CD8-positive, alpha-beta T cell (primary cell): ENCODE measurements at places on chromosomes 6 and 20. TPM values are rescaled to one million over a fixed set of nuclear protein-coding genes. Genes with fewer than 3 reads are reported as not detected.
A peak's percentile ranks its signal among the peaks of the same experiment; 100 is the strongest.

Gene PBOV1
- total RNA-seq: not detected

Gene COL21A1
- total RNA-seq: not detected

Gene SNHG17
- total RNA-seq: 128 TPM

Gene RMND1
- total RNA-seq: 6.3 TPM

Gene MACROD2
- total RNA-seq: 0.28 TPM

Gene PRDM13
- not detected for total RNA-seq

Gene GMPR
- 0.41 TPM for total RNA-seq

Gene MPIG6B
- 0.49 TPM for total RNA-seq

Gene NKAIN4
- not detected for total RNA-seq

- DNase-seq: no peak
Observed at GRCh38 chr6:56361812-56362211, 114.4 kb upstream of the COL21A1 start.

DNA sequence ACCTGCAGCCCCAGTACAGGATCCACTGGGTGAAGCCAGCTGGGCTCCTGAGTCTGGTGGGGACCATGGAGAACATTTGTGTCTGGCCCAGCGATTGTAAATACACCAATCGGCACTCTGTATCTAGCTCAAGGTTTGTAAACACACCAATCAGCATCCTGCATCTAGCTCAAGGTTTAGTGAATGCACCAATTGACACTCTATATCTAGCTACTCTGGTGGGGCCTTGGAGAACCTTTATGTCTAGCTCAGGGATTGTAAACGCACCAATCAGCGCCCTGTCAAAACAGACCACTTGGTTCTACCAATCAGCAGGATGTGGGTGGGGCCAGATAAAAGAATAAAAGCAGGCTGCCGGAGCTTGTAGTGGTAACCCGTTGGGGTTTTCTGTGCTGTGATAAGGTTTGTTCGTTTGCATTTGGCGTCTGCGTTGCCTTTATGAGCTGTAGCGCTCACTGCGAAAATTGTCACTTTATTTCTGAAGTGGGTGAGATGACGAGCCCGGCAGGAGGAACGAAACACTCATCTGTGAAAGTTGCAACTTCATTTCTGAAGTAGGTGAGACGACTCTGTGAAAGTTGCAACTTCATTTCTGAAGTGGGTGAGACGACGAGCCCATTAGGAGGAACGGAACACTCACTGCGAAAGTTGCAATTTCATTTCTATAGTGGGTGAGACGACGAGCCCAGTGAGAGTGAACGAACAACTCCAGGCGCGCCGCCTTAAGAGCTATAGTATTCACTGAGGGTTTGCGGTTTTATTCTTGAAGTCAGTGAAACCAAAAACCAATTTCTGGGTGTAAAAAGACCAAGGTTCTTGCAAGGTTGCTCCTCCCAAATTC is 31.1 kb downstream of the SERPINB6 start:
- DNase-seq: peak; percentile 66

DNA sequence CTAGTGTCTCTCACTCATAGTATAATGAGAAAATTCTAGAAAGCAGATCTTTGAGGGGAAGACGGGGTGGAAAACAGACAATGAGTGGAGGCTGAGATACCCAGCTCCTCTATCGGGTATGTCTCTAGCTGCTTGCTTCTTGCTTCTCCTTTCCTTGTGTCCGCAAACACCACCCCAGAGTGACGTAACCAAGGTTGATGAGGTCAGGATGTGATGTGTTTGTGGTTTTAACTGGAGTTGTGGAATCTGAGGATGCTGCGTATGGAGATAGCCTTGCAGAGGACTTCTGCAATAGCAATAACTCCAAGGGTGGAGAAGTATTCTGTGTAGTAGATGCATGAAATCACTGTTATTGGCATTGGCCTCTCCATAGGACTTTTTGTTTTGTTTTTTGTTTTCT is 132.7 kb upstream of the IFNGR1 start:
- no peak for DNase-seq

- DNase-seq: no peak
Observed at GRCh38 chr6:44292661-44293365, 20.3 kb downstream of the AARS2 start.

- DNase-seq: no peak
Observed at GRCh38 chr6:3390698-3391097, 66.2 kb downstream of the SLC22A23 start.

DNA sequence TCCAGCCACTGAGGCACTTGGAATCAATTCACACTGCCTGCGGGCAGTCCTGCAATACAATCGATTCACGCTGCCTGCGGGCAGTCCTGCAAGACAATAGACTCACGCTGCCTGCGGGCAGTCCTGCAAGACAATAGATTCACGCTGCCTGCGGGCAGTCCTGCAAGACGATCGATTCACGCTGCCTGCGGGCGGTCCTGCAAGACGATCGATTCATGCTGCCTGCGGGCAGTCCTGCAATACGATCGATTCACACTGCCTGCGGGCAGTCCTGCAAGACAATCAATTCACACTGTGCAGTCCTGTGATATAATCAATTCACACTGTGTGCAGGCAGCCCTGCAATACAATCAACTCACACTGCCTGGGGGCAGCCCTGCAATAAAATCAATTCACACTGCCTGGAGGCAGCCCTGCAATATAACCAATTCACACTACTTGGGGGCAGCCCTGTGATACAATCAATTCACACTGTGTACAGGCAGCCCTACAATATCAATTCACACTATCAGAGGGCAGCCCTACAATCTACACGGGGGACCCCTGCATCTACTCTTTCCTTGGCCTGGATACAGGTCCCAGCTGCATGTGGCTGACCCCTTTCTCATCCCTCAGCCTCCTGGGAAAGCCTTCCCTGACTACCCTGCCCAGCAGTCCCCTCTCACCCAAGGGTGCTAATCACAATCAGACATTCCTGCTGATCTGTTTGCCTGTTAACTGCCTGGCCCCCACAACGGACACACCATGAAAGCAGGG is 10.4 kb downstream of the TAF4 start:
- DNase-seq: no peak

- DNase-seq: no peak
Observed at GRCh38 chr6:28725890-28726348, 197.9 kb downstream of the TRIM27 start.

- DNase-seq: no peak
Observed at GRCh38 chr6:104527761-104528415, 331.8 kb downstream of the HACE1 start.

DNA sequence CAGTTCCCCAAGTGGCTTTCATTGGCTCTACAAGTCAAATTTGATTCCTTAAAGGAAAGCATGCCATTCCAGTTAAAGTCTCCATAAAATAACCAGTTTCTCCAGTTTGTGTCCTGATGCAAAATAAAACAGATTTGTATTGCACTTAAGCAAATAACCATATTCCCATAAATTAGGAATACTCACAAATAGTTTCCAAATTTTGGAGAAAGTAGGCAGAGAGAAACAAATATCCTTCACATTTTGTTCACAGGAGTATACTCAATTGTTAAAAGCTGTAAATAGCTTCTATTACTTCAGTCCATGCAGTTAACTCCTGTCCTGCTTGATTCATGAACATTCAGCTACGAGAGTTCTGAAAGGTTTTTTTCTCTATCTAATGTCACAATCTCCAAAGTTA is 281.4 kb upstream of the RGS17 start:
- no peak for DNase-seq

DNA sequence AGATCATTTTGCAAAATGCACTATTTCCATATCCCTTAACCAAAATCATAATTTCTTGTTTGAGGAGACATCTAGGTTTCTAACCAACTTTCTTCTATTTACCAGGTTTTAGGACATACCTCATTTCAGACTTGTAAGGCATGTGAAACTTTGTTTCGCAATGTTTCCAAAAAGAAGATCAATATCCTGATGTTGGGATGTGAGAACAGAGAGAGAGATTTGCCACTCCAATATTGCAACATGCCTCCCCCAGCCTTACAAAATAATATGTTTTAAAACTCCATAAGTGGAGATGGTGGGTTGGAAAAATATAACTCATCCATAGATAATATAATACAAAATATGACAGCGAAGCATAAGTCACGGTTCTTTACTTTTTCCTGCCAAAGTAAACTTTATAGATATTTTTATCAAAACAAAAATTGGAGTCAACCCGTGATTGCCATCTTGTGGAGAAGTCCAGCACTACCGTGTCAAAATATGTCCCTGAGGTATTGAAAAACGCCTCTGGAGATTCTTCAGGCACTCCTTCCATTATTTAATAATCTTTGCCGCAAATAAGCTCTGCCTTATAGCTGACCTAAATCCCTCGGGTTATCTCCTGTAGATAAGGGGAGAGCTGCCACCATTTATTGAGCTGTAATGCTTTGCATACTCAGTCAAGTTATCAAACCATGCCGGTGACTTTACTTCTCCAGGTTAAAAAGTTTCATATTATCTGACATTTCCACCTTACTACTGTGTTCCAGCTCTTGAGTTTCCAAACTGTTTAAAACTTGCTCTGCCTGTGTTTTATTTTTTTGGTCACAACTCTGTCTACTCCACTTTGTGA is 534.2 kb downstream of the HACE1 start:
- DNase-seq: no peak

GRCh38 chr6:161347988-161348627 is 74.2 kb upstream of the AGPAT4 start:
- no peak for DNase-seq

GRCh38 chr6:2410656-2411380 is 165.4 kb upstream of the GMDS start:
- DNase-seq: no peak

DNA sequence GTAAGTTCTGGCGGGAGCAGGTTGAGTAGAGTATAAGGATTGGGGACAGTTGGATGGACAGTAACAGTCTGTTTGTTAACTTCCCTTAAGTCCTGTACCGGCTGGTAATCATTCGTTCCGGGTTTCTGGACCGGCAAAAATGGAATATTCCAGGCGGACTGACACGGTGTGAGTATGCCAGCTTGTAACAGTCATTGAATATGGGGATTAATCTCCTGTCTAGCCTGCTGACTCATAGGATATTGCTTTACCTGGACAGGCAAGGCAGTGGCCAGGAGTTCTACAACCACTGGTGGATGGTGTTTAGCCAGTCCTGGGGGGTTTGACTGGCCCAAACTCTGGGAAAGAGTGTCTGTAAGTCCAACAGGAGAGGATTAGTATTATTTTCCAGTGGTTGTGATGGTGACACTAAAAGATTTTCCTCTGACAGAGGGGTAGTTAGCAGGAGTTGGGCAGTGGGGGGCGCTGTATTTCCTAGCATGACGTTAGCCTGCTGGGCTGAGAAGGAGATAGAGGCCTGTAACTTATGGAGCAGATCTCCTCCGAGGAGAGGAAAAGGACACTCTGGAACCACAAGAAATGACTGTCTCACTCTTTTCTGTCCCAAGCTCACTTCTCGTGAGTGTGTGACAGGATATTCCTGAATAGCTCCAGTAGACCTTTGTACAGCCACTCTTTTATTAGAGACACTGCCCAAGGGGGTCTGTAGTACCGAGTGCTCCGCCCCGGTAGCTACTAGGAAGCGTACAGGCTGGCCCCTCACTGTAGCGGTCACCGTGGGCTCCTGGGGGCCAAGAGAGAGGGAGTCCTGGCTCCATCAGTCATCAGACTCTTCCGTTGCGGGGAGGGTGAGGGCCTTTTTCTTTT is 152.2 kb downstream of the TRIM27 start:
- no peak for DNase-seq

DNA sequence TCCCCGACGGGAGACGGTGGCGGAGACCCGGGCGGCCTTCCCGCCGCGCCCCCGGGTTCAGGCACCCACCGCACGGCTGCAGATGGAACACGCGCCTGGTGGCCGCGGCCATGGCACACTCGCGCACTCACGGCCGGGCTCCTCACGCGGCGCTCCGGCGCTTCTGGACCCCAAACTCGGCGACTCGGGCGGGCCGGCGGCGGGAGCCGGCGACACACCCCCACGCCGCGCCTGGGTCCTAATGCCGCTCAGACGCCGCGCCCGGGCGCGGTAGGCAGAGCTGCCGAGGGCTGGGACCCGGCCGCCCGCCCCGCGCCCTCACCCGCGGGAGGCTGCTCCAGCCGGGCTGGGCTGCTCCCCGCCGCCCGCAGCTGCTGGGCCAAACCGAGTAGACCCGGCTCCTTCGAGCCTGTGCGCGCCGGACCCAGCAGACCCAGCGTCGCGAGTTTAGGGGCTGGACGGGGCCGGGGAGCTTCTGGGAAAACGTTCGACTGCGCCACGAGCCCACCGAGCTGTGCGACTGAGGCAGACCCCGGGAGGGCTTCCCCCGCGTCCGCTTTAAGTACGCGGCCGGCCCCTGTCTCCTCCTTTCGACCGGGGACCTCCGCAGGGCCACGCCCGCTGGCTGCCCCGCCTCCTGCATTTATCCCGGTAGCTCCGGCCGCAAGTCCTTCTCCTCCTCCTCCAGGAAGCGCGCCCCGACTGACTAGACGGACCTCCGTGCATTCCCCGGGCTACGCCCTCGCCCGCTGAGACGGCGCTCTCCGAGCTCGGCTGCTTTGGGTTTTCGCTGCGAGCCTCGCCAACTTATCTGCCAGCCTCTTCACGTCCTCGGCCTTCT is at the start of gene SLC4A11:
TSS of gene SLC4A11 (minus strand) at position 165 of the 841 bp plus-strand sequence. CDS start at position 112, 53 bp downstream.
- peak; percentile 65 for DNase-seq

- DNase-seq: no peak
Observed at GRCh38 chr20:49765846-49766541, 46.6 kb upstream of the SLC9A8 start.

DNA sequence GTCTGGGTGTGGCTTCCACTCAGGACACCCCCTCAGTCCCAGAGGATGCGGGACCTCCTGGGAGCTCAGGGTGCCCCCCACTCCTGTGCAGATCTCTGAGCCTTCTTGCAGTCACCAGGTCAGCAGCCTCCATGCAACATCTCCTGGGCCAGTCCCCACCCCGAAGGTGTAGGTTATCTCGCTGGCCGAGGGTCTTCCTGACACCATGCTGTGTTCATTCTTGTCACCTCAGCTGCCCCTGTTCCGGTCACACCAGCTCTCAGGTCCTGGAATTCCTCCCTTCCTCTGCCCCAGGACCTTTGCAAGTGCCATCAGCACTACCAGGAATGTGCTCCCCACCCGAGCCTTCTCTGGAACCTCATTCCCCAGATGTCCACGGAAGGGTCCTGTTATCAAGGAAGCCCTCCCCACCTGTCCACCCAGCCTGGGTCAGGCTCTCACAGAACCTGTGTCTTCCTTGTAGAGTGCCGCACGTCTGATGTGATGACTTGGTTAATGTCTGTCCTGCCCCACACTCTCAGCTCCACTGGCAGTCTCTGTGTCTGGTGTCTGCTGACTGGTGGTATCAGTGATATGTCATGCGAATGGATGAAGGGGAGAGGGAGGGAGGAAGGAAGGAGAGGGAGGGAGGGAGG is 329.6 kb downstream of the TAF4 start:
- no peak for DNase-seq

DNA sequence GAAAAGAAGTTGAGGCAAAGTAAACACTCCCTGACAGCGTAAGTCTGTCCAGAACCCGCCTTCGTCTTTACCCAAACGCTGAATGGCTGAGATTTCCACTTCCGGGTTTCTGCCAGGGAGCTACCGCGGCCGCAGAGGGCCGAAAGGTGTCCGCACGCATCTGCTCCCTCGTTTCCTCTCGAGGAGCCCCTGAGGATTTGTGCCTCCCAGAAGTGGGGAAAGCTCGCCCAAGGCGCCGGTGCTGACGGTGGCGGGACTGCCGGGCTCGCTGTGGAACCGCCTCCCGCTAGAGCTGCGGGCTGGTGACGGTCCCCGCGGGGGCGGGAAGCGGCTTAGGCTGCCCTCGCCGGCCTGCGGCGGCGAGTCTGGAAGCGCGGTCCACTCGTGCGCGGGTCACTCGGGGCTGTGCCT is 1760.2 kb upstream of the DEFB115 start:
- peak; percentile 9 for DNase-seq
